ENCODE measurements at places on chromosomes 5 and 9.

GRCh38 chr9:76159293-76159926 lies 234.8 kb downstream of the RFK start:
- no peak for DNase-seq

DNA sequence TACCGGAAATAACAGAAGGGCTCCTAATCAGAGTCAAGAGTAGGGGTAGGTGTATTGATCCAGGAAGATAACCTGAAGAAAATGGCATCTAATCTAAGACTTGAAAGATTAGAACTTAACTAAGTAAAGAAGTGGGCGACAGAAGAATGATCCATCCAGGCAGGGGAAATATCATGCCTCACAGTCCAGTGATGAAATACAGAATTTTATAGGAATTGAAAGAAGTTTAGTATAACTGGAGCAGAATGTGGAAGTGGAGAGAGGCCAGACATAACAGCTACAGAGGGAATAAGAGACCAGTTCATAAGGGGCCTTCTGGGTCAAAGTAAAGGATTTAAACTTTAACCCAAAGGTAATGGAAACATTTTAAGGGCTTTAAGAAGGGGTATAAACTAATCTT lies 42.2 kb downstream of the ERP44 start:
- DNase-seq: no peak

DNA sequence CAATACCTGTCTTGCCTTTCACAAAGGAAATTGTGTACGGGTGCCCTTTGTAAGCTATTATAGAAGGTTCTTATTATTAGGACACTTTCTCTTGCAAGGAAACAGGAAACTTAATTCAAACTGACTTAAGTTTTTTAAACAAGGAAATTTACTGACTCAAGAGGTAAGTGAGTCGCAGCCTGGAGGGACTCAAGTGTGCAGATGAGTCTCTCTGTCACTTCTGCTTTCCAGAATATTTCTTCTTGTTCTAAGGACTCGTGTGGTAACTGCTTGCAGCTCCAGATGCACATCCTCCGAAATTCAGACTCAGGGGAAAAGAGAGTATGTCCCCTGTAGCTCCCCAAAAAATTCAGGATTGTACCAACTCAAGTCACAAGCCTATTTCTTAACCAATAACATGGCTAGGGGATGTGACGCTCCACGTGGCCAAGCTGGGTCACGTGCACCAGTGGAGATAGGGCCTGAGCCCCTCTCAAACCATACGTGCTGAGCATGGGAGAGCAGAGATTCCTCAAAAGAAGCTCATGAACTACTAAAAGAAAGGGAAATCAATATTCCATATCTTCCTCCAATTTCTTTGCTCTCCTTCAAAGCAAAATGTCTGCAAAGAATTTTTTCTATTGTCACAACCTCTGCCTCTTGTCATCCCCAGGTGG lies 49.2 kb upstream of the ERCC6L2 start:
- DNase-seq: no peak

DNA sequence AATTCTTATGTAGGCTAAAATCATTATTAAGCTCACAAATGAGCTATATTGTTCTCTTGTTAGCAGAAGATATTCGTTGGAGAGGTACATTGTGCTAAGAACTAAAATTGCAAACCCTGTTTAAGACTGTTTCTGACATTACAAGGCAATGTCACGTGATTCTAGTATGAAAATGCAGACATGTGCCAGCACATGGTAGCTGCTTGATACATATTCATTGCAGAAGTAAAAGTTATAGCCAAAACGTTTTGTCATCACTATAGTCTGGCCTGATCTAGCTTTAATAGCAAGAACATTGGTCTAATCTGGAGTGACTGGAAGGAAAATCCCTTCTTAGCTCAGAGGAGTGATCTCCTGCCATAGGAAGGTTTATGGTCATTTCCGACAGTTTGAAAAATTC lies 144.7 kb downstream of the CFAP90 start:
- DNase-seq: no peak

GRCh38 chr5:147685993-147686392 lies 96.5 kb downstream of the JAKMIP2 start:
- no peak for DNase-seq

DNA sequence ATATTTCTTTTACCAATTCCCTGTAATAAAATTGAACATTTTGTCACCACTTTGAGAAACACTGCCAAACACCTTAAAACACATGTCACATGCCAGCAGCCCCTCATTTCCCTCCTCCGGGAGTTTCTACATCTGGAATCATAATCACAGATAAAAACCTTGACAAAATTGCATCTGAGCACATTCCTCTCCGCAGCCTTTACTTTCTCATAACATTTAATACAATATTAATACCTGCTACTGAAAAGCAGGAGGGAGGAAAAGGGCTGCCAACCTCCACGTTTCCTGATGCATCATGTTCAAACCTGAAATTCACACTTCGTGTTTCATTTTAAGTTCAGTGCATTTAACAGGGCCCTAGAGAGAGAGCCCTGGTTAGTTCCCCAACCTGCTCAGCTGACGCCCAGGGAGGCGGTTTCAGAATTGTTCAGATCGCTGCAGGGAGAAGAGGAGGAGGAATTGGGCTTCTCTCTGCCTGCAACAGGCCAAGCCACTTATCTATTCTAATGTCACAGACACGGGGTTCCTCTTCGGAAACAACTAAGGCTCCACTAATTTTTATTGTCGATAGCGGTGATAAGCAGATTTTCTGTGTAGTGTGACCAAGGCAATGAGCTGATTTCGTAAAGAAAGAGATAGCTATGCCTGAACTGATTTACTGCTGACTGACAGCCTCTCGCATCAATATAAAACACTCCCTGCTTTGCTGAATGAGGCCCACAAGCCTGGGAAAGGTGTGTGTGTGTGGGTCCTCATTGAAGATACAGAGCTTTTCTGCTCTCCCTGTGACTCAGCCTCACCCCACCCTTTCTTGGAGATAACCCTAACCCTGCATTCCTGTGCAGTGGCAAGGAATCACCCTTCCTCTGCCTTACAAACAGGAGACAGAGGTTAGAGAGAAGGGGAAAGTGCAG lies 4.9 kb upstream of the LHX2 start:
- no peak for DNase-seq

DNA sequence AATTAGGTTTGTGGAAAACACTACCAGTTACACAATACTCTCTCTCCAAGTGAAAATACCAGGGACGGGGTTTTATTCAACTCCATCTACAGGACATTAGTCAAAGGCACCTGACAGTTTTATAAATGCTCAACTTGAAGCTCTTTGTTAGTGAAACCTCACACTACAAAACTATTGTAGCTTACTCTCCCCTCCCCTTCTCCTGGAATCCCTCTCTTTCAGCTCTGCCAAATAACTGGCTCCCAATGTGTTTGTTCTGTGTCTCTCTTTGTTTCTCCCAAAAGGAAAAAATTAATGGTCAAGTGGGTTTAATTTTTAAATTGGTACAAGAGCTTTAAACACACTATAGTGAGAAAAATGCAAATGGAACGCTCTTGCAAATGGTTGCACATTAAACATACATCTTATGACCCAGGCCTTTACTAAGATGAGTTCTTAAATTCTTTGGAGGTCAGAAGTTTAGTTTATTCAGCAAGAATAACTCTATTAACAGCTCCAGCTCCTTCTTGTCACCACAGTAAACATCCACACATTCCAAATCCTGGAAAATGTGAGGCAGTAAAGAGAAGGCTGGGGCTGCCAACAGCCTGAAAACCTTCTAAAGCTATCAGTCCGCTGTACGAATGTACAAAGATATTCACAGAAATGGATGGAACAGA lies 48.4 kb downstream of the ZNF608 start:
- DNase-seq: no peak

GRCh38 chr9:89541798-89542197 lies 43.9 kb upstream of the SEMA4D start:
- DNase-seq: no peak

DNA sequence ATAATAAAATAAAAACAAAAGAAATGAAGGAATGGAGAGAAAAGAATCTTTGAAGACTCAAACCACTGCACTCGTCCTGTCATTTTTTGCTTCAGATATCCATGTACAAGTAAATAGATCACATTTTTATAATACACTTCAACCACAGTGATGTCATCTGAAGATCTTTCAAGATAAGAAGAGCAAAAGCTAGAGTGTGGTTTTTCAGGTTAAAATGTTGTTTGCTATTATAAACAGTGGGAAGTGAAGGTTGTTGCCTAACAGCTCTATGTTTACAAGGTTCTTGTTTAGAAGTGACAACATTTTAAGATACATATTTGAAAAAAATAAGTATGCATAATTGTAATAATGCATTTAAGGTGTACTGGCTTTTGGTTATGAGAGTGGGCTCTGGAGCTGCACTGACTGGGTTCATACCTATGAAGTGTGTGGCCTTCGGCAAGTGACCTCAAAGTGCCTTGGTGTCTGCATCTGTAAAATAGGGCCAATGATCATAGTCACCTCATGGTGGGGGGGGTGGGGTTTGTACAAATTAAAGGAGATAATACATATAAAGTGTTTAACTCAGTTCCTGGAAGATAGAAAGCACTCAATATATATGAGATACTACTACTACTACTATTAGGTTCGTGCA lies 45.5 kb upstream of the IL7R start:
- peak; percentile 67 for DNase-seq

DNA sequence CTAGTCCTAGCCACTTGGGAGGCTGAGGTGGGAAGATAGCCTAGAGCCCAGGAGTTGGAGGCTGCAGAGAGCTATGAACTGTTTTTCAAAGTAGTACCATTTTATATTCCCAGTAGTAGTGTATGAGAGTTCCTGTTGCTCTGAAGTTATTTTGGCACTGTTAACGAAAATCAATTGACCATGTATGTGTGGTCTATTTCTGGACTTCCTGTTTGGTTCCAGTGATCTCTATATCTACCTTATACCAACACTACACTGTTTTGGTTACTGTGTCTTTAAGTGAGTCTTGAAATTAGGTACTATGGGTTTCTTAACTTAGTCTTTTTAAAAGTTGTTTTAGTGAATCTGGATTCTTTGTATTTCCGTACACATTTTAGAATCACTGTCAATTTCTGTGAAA lies 13.6 kb downstream of the SLF1 start:
- DNase-seq: no peak
